ENCODE measurements at places on chromosomes 2 and 18.

DNA sequence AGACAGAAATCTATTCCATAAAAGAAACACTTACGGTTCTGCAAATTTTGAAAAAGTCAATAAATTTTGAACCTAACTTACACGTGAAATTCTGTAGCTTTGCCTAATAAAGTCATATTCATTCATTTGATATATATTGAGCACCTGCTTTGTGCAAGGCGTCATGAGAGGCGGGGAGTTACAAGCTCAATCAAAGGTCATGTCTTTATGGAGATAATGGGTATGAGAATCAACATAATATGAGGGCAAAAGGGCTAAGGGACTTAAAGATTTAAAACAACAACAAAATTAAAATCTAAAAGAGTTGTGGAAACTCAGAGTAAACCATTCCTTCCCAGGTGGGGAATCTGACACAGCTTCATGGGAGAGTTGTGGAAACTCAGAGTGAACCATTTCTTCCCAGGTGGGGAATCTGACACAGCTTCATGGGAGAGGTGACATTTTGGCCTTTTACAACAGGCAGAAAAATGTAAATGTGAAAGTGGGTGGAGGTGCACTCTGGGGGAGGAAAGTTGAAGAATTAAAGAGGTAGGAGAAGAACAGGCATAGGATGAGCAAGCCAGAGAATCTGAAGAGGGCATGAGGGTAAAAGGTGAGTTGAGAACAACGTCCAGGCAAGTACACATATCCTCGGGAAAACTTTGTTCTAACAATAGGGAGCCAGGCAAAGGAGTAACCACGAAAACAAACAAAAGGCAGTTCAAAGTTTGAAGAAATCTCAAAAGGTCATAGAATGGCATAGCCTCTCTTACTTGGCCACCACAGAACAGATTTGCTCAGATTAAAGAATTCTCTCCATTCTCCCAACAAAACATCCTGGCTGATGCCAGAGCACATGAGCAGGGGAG is 49.5 kb upstream of the CD226 start:
- no peak for DNase-seq

DNA sequence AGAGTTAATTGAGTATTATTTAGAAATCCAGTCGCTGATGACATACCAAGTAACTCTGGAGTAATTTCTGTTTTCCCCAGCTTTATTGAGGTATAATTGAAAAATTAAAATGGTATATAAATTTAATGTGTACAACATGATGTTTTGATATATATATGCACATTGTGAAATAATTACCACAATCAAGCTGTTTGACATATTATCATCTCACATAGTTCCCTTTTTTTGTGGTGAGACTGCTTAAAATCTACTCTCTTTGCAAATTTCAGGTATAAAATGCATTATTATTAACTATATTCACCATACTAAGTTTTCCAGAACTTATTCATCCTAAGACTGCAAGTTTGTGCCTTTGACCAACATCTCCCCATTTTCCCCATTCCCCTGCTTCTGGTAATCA is 25.0 kb upstream of the SPAG16 start:
- DNase-seq: no peak

GRCh38 chr2:36670881-36671595 is 25.5 kb upstream of the VIT start:
- DNase-seq: no peak

GRCh38 chr18:3970929-3971328 is 484.2 kb downstream of the DLGAP1 start:
- no peak for DNase-seq

- no peak for DNase-seq
These were observed 42.7 kb downstream of the SLC4A5 start for GRCh38 chr2:74300506-74300905.

- DNase-seq: no peak
These were observed 14.7 kb downstream of the CDK15 start for GRCh38 chr2:201821080-201821479.

DNA sequence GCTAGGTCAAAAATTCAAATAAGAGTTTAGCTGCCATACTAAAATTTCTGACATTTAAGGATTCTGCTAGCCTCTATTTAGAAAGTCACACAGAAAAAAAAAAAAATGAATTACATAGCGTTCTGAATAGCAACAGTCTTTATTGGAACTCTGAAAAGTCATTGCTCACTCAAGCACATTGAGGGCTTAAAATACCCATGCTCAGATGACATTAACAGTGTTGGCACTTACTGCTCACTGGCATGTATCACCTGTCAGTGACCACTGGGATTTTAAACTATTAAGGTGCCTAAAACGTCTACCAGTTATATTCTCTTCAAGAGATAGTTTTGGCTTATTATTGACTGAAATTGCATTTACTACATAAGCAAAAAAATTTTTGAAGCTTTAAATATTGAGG is 468.0 kb upstream of the SPHKAP start:
- DNase-seq: no peak

DNA sequence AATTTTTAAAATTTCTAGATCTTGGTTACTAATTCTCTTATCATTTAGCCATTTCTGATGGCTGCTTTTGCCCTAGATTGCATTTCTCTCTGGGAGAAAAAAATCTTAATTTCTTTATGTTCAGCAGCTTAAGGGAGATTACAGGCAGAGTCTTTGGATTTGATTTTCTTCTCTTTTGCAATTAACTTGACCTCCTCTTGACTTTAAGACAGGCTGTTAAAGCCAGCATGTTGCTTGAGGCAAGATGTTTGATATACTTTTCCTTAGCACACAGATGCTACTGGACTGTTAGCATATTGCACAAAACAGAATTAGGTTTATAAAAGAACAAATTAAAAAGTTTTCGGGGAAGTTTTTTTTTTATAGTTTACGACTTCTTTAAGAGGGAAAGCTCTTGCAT is 50.0 kb downstream of the XRCC5 start:
- DNase-seq: peak; percentile 58

DNA sequence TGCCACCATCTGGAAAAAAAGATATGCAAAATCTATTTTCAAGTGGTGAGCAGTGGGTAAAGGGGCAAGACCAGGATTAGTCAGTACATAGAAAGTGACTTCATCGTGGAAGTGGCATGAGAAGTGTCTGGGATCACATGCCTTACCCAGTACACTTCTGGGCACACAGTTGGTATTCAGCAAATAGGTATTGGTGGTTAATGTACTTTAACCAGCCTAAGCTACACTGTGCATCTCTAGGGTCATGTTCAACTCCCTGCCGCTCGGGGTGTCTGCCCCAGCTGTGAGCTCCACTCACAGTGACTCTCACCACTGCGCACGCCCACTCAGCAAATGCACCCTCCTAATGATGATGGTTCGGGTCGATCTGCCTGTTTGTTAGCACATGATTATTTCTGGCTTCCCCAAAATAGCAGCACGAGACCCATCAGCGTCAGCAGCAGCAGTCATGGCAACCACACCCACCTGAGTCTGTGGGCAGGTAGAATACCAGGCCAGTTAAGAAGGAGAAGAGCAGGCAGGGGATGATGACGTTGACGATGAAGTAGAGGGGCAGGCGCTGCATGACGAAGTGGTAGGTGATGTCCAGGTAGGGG is 11.1 kb downstream of the CHRNA1 start:
- DNase-seq: no peak

- no peak for DNase-seq
These were observed 826.5 kb upstream of the FSHR start for GRCh38 chr2:49980774-49981173.

- peak; percentile 35 for DNase-seq
These were observed 76.4 kb upstream of the MGAT5 start for GRCh38 chr2:134177351-134177931.

DNA sequence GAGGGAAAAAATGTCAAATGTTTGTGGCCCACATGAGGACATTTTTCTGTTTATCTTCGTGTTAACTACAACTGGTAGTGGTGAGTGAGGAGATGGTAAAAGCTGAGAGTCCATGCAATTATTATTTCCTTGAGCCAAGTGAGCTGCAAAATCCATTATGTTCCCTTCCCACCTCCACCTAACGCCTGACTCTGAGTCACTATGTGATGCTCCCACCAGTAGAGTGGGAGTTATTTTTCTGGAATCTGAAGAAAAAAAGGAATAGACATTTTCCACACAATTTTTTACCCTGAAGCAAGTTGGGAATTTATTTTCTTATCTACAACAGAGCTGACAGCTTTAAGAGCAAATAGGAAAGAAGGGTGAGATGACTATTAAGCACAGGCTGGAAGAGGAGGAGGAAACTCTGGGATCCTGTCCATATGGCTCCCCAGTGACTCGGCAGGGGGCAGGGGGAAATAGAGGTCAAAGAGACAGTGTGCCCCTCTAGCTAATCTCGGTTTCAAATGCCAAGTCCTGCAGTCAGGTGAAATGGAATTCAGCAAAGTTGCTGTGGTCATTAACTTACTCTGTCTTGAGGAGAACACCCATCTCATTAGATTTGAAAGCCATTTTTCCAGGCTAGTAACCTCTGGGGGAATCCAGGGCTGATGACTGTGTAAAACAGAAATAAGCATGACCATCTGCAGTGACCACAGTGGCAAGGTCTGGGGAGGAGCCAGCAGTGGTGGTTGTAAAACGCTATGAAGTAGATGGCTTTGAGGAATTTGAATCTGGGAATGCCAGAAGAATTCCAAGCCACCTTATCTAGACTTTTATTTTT is 463.9 kb downstream of the STK39 start:
- peak; percentile 6 for DNase-seq

DNA sequence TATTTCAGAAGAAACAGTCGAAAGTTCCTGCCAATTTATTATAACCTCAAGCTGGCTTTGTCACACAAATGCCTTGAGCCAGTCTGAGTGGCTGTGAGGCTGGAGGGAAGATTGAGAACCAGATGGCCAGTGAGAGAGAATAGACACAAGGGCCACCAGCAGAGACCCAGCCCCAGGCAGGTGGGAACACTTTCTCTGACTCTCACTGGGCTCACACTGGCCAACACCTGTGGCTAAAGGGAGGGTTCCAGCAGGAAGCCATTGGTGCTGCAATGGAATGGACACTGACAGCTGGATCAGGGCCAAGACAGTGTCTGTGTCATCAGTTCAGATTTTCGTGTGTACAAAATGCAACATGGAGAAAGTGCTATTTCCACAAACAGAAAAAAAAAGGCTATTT is 29.9 kb downstream of the LOXHD1 start:
- no peak for DNase-seq

DNA sequence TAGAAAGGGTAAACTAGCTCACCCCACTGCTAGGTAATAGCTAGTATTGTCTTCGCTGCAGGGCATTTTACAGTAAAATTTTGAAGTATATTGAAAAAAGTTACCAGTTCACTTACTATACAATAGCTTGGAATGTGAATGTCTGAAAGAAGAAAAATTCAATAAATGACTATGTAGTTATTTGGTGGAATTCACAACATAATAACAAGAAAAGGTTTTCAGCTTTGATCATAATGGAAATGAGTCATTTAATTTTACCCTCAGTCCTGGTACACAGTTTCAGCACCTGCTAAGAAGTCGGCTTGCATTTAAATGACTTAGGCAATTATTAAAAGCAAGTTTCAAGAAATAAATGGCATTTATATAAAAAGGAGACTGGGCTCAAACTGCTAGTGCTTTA is 90.4 kb downstream of the NUP35 start:
- DNase-seq: no peak

GRCh38 chr2:136651456-136652010 is 113.8 kb upstream of the THSD7B start:
- DNase-seq: no peak

- DNase-seq: peak; percentile 86
These were observed 218.4 kb downstream of the CDH20 start for GRCh38 chr18:61551586-61551985.

GRCh38 chr2:30684996-30685395 is 122.2 kb downstream of the CAPN13 start:
- no peak for DNase-seq

DNA sequence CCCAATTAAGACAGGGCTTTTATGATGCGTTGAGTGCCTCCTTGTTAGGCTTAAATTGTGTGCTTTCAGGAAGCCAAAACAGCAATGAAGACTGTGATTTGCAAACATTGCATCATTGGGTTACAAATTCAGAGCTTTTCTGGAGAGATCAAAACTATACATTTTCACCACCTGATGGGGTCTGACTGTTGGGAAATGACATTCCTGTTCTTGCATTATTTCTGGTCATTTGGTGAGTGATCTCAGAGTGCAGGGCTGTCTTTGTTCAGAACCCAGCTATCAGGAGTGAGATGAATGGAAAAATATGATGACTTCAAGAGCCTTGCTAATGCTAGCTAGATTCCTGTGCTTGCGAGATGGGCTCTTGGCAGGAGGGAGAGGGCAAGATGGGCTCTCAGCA is 39.1 kb downstream of the SH3RF3 start:
- no peak for DNase-seq

GRCh38 chr2:204850581-204850980 is 305.3 kb downstream of the PARD3B start:
- peak; percentile 13 for DNase-seq

DNA sequence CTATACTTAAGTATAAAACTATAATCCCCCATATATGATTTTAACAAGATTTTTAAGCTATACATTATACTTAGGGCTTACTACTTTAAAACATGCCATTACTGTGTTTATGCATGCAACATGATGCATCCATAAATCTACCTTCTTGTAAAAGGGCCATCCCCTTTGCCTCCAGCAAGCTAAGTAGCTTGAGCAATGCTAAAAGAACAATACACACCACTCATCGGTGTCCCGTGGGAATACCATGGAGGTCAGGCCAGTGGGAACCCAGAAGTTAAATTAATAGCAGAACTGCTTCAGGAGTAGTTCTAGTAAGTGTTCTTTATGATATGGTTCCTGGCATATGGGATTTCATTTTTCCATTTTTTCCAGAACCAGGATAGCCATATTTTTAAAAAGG is 37.8 kb downstream of the SH3RF3 start:
- DNase-seq: no peak

- no peak for DNase-seq
These were observed 53.8 kb downstream of the LRPPRC start for GRCh38 chr2:43941966-43942365.

GRCh38 chr18:75545189-75545588 is 117.7 kb upstream of the SMIM21 start:
- no peak for DNase-seq

DNA sequence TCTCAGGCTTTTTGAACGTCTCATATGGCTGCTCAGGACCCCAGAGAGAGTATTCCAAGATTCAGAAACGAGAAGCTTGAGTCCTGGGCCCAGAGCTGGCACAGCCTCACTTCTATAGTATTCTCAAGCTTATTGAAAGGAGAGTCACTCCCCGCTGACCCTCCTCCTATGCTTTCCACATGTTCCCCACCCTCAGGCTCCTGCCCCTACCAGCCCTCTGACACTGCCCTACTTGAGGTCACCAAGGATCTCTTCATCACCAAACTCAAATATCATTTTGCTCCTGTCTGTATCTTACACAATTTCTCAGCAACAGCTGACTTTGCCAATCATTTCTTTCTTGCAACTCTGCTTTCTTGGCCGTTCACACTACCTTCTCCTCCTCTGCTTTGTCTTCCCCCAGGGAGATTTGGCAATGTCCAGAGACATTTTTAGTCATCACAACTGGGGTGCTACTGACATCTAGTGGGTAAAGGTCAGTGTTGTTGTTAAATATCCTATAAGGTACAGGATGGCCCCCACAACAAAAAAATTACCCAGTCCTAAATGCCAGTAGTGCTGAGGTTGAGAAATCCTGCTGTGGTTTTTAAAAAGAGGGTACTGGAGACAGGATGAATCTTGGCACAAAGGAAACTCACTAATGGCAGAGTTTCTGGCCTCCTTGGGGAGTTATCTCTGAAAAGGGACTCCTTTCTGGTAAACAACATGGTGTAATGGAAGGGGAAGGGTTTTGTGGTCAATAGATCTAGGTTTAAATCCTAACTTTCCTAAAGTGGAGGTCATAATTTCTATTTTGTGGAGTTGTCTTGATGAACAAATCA is 26.9 kb upstream of the INSIG2 start:
- peak; percentile 66 for DNase-seq

- no peak for DNase-seq
These were observed 145.7 kb upstream of the MYCN start for GRCh38 chr2:15794608-15795134.

Measured in umbilical cord (tissue), 2 donors.